ENCODE measurements at places on chromosomes 16 and 17. TPM values are rescaled to one million over a fixed set of nuclear protein-coding genes. Genes with fewer than 3 reads are reported as not detected.

Gene CSH2
- total RNA-seq: not detected

Gene SEZ6L2
- total RNA-seq: 10.9 TPM

Gene CHRNE
- total RNA-seq: not detected

GRCh38 chr17:59277031-59277430 is 54.4 kb upstream of the YPEL2 start:
- H3K4me1 ChIP-seq: no peaks in the 10 kb centered on the region
- no peak overlapping the region for H3K27ac ChIP-seq
- H3K27me3 ChIP-seq: no peaks in the 10 kb centered on the region
- DNase-seq: no peak
- H3K36me3 ChIP-seq: peaks cover 3% of the 10 kb centered on the region
- no peak overlapping the region for H3K4me3 ChIP-seq

DNA sequence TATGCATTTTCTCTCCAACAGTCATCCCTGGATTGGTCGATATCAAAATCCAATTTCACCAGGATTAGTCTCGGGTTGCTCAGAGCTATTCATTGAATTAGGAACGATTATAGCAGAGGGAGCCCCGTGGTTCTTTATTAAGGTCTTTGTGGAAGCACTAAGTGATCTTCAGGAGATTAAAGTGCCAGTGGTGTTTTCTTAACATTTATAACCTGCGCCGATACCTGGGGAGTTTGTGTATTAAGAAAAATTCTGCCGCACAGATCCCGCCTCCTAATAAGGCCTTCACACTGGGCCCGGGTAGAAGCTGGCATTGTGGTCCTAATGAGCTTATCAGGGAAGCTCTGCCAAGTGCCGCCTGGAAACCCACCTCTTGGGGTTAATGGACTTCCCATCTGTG is 238.7 kb downstream of the RBFOX1 start:
- DNase-seq: no peak
- H3K4me1 ChIP-seq: no peaks in the 10 kb centered on the region
- H3K27me3 ChIP-seq: no peaks in the 10 kb centered on the region
- H3K4me3 ChIP-seq: no peak overlapping the region
- no peak overlapping the region for H3K27ac ChIP-seq

DNA sequence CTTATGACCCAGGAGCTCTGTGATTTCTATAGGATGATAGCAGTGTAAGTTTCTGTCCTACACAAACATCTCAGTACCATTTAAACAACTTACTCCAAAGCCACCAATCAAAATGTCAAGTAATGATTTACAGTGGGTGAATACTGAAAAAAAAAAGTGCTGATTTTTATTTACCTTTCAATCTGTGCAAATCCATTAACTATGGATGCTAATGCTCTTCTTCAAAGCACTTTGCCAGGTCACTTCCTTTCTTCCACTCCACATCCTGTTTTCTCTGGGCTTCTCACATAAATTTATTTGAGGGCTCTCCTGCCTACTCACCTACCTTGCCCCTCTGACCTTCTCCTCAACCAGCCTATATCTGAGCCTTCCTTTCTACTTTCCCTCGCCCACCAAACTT is 101.6 kb downstream of the SKAP1 start:
- no peak overlapping the region for H3K27ac ChIP-seq
- no peaks in the 10 kb centered on the region for H3K4me1 ChIP-seq

- no peak overlapping the region for H3K4me3 ChIP-seq
- DNase-seq: peak; percentile 8
- peaks cover 7% of the 10 kb centered on the region for H3K27me3 ChIP-seq
- H3K4me1 ChIP-seq: no peaks in the 10 kb centered on the region
These were observed 41.8 kb downstream of the CFAP20 start for GRCh38 chr16:58087209-58087913.

GRCh38 chr17:80468781-80469493 is 7.5 kb downstream of the NPTX1 start:
- peaks cover 39% of the 10 kb centered on the region for H3K27me3 ChIP-seq
- peaks cover 5% of the 10 kb centered on the region for H3K36me3 ChIP-seq
- no peaks in the 10 kb centered on the region for H3K4me1 ChIP-seq
- DNase-seq: no peak
- H3K4me3 ChIP-seq: no peak overlapping the region

- H3K4me3 ChIP-seq: no peak overlapping the region
- H3K27me3 ChIP-seq: peaks cover 15% of the 10 kb centered on the region
- H3K27ac ChIP-seq: no peak overlapping the region
- H3K4me1 ChIP-seq: no peaks in the 10 kb centered on the region
- no peaks in the 10 kb centered on the region for H3K36me3 ChIP-seq
These were observed 138.8 kb upstream of the CRHR1 start for GRCh38 chr17:45645330-45645729.

- H3K4me3 ChIP-seq: no peak overlapping the region
- peaks cover 55% of the 10 kb centered on the region for H3K4me1 ChIP-seq
- no peaks in the 10 kb centered on the region for H3K27me3 ChIP-seq
- H3K27ac ChIP-seq: peak overlapping the region; percentile 59
- DNase-seq: no peak
These were observed 34.5 kb downstream of the YWHAE start for GRCh38 chr17:1365445-1366039.

DNA sequence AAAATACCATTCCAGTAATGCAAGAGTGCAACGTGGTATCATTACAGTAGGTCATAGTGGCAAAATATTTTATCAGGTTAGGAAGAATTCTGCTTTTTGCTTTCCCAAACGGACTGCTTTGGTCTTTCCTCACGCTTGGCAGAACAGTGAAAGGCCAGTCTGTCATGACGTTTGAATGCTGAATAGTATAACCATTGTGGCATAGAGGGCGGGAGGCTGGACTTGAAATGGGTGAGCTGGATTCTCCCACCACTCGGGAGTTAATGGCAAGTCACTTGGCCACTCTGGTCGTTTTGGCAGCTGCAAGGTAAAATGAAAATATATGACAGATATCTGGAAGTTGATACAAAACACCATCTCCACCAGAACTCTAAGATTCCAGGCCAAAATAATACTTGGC is 391.2 kb downstream of the MAF start:
- no peaks in the 10 kb centered on the region for H3K4me1 ChIP-seq
- no peak overlapping the region for H3K27ac ChIP-seq
- H3K27me3 ChIP-seq: no peaks in the 10 kb centered on the region
- no peak overlapping the region for H3K4me3 ChIP-seq
- DNase-seq: no peak

DNA sequence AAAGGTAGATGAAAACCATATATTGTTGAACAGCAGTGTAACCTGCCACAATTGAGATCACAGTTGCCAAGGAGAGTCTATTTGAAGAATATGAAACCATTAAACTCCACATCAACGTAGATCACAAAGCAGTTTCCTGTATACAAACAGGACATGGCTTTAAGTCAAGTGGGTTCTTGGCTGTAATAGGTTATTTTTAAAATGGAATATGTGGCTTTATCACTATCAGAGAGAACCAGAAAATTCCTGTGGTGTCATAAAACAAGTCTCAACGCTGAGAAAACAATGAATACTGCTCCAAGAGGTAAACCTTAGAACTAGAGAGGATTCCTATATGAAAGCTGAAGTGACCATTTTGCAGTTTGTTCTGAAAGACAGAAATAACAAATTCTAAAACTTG is 999.7 kb downstream of the CDH11 start:
- no peak overlapping the region for H3K4me3 ChIP-seq
- no peak overlapping the region for H3K27ac ChIP-seq
- H3K4me1 ChIP-seq: no peaks in the 10 kb centered on the region
- H3K27me3 ChIP-seq: peaks cover 7% of the 10 kb centered on the region
- DNase-seq: no peak
- no peaks in the 10 kb centered on the region for H3K36me3 ChIP-seq

DNA sequence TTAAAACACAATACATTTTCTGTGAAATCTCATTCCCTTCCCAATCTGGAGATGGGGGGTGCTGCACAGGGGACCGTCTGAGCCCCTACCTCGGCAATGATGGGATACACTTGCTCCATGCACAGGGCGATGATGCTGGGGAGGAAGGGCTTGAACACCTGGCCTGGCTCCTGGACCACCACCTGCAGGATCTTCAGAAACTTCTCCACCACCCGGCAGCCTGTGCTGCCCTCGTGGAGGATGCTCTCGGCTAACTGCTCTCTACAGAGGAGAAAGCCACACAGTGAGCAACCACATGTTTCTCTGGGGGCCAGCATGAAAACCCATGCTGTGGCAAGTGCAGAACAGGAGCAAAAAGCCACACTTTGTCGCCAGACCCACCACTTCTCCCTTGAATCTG is 42.4 kb upstream of the GSG1L start:
- H3K4me3 ChIP-seq: no peak overlapping the region
- no peaks in the 10 kb centered on the region for H3K4me1 ChIP-seq
- no peaks in the 10 kb centered on the region for H3K27me3 ChIP-seq

DNA sequence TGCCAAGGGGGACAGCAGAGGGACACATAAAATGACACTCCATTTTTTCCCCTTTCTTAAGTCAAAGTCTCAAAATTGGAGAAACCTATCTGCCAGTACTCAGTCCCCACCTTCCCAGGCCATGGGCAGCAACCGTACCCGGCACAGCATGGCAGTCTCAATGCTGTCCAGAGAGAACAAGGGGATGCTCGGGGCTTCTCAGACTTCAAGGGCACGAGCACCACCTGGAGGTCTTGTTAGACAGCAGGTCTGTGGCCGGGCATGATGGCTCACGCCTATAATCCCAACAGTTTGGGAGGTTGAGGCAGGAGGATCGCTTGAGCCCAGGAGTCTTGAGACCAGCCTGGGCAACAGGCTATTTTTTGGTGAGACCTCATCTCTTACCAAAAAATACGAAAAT is 3.2 kb downstream of the DNAH17 start:
- H3K27ac ChIP-seq: no peak overlapping the region
- H3K36me3 ChIP-seq: no peaks in the 10 kb centered on the region
- H3K4me1 ChIP-seq: no peaks in the 10 kb centered on the region
- H3K4me3 ChIP-seq: no peak overlapping the region
- no peak for DNase-seq

DNA sequence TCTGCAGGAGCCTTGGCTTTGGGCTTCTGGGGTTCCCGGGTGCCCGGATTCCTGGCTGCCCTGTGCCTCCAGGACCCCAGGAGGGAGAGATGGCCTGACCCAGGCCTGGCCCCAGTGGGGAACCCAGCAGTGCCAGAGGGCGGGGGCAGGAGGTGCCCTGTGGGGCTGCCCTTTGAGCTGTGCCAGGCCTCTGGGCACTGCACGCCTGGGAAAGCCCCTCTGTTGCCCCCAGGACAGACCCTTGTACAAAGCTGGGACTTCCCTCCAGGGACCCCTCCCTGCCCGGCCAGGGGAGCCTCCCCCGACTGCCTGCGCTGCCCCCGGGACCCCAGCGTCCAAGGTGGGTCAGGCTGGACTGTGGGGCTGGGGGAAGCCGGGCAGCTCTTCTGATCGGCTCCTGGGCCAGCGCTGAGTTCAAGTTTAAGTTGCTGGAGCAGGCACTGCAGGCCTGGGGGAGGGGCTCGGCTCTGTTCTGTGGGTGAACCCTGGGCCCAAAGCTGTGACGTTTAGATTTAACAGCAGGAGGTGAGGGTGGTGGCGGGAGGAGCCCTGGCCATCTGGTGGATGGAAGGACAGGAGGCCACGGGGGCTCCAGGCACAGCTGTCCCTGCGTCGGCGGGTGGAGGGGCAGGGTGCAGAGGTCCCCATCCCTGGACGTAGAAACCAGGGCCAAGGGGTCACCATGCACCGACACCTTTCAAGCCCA is 27.6 kb upstream of the C1QTNF8 start:
- no peak overlapping the region for H3K27ac ChIP-seq
- H3K4me3 ChIP-seq: no peak overlapping the region
- no peak for DNase-seq
- H3K27me3 ChIP-seq: peaks cover 2% of the 10 kb centered on the region
- H3K36me3 ChIP-seq: no peaks in the 10 kb centered on the region

Data from chondrocyte (in vitro differentiated cells).